ENCODE measurements at places on chromosomes 13 and 19. TPM values are rescaled to one million over a fixed set of nuclear protein-coding genes. Genes with fewer than 3 reads are reported as not detected.

GARIN5B gene
- 49.6 TPM for polyA plus RNA-seq

CACNA1A gene
- polyA plus RNA-seq = 9.7 TPM

PLEKHJ1 gene
- 111 TPM for polyA plus RNA-seq

RFPL4AL1 gene
- polyA plus RNA-seq = not detected

OR7C2 gene
- not detected for polyA plus RNA-seq

KLHL1 gene
- 0.21 TPM for polyA plus RNA-seq

ERICH6B gene
- polyA plus RNA-seq = 6.9 TPM

CGB5 gene
- polyA plus RNA-seq = not detected

ZNF221 gene
- polyA plus RNA-seq = 2.2 TPM
